HepG2 (cell line): ENCODE measurements at places on chromosomes 7 and 10.

GRCh38 chr7:142516038-142516501 lies 233.2 kb upstream of the PRSS1 start:
- H3K27ac ChIP-seq, result no peak overlapping the region
- no peaks in the 10 kb centered on the region for H3K4me1 ChIP-seq
- peak; percentile 55 for DNase-seq
- peaks cover under 1% of the 10 kb centered on the region; the same call in 1 of the 3 replicates for H3K27me3 ChIP-seq

DNA sequence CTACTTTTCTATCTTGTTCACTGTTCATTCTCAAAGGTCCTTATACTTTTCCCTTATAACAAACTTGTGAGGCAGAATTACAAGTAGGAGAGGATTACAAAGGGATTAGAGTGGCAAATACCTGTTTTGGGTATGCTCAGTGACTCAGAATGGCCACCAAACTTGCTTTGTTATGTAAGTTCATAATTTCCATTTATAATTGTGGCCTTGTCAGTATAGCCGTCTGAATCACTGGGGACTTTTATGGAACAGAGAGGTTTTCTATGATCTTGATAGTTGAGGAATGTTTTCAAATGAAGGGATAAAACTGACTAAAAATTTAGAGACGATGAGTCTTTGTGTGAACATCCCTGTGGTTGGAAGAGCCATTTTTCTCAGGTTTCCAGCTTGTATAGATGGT lies 116.2 kb downstream of the SND1 start:
- 0 out of 2 replicates have a peak, but pooled peaks cover 7% of the 10 kb centered on the region for H3K4me1 ChIP-seq
- no peaks in the 10 kb centered on the region for H3K27me3 ChIP-seq
- H3K36me3 ChIP-seq, result no peaks in the 10 kb centered on the region

GRCh38 chr7:3897430-3898372 lies 596.6 kb downstream of the SDK1 start:
- no peaks in the 10 kb centered on the region for H3K4me1 ChIP-seq
- H3K27me3 ChIP-seq, result no peaks in the 10 kb centered on the region
- no peak overlapping the region for H3K27ac ChIP-seq
- no peak overlapping the region for H3K4me3 ChIP-seq
- DNase-seq, result peak; percentile 29
- H3K36me3 ChIP-seq, result no peaks in the 10 kb centered on the region

- no peaks in the 10 kb centered on the region for H3K4me1 ChIP-seq
- DNase-seq, result no peak
- peaks cover 17% of the 10 kb centered on the region; the same call in 1 of the 3 replicates for H3K27me3 ChIP-seq
- no peaks in the 10 kb centered on the region for H3K36me3 ChIP-seq
These were observed 379.7 kb upstream of the FOXK1 start for GRCh38 chr7:4302203-4302905.
